GM04503 (cell line): ENCODE measurements at places on chromosomes 16 and 17.

- no peak for DNase-seq
Observed at GRCh38 chr17:48294806-48295361, 135.1 kb downstream of the SKAP1 start.

DNA sequence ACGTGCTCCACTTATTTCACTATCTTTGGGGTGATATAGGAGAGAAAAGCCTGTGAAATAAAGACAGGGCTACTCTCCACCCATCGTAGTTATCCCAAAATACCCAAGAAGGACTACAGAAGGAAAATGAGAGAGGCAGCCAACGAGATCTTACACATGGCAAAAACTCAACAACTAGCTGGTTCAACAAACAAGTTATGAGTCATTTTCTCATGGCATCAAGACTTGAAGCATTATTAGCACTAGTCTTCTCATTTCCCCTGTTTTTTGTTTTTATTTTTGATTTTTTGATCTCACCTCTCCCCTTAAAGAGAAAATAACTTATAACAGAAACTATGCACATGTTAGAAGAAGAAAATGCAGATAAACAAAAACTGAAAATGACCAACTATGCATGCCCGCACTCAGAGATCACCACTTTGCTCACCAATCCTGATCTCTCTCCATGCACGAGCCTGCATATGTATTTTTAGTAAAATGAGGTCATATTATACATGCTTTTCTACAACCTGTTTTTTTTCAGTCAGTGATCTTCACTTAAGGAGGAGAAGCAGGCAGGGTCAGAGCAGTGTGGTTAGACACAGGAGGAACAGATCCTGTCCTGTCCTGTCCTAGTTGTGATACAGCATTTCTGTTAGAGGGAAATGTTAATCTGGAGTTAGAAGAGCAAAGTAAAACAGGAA, 22.8 kb downstream of the FAM117A start:
- no peak for DNase-seq

GRCh38 chr16:67666032-67666551, 458 bp downstream of the ENKD1 start:
- no peak for DNase-seq

DNA sequence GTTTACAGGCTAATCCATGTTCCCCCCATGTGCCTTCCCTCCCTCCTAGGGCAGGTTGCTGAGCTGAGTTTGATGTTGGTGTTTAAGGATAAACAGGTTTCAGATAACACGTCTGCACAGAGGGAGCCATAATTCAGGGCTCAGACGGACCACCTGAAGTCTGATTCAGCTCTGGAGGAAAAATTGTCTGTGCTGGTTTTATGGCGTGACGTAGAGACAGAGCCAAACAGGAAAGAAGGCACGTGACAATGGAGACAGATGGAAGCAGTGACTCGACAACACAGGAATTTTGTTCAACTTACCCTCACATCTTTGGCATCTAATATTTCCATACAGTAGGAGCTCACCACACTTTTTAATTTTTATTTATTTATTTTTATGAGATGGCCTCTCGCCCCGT, 10.7 kb upstream of the USP10 start:
- peak; percentile 86 for DNase-seq

DNA sequence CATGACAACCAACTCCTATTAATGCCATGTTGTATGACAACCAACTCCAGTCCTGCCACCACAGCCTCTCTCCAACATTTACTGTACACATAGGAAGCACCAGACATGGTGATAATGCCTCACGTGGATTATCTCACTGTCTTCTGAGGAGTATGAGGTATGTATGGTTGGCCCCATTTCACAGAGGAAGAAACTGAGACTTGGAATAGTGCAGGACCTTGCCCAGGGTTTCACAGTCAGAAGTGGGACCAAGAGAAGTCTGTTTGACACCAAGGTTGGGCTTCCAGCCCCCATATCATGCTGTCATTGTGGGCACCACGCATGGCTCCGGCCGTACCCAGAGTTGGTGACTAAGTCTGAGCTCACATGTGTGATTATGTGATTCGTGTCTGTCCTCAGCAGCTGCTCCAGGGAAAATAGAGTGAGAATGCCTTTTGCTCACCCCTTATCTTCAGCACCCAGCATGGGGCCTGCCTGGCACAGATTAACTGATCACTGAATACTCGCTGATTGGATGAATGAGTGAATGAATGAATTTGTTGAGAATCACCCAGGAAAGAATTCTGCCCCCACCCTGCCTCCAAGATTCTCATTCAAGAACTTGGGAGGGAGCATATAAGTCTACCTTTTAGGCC, 204.1 kb upstream of the NLRP1 start:
- DNase-seq: no peak

DNA sequence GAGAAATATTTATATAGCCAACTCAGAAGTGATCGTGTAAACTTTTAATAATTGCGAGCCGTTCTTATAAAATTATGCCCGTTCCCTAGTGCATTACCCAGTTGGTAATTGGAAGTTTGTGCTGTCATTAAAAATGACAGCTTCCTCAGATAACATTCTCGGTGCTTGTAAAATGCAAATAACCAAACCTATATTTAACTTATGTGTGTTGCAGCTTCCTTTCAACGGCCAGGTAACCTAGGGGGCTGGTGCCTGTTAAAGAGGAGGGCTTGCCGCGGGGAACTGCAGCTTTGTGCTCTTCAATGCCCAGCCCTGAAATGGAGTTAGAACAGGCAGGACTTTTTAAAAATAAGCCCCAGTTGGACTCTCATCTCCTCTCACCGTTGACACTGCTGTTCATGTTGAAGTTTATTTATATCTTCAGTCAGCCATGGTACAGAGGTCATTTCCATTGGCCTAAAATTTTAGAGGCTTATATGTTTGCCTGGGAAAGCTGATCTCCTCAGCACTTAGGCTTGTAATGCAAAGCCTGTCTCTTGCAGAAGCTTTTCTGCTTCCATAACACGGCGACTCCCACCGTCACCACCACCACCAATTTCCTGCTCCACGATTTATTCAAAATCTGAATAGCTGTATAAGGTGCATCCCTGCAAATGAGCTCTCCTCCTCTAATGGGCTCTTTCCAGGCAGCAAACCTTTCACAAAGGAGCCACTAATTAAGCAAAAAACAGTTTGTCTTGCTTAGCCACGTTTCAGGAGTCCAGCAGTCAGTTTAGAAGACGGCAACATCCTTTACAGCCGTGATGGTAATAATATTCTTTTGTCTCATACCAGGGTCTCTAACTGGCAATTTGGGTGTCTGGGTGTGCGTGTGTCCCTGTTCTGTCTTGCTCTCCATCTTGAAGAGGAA, 74.7 kb downstream of the RPA1 start:
- no peak for DNase-seq

- DNase-seq: no peak
Observed at GRCh38 chr16:71923941-71924690, 28.8 kb downstream of the IST1 start.

DNA sequence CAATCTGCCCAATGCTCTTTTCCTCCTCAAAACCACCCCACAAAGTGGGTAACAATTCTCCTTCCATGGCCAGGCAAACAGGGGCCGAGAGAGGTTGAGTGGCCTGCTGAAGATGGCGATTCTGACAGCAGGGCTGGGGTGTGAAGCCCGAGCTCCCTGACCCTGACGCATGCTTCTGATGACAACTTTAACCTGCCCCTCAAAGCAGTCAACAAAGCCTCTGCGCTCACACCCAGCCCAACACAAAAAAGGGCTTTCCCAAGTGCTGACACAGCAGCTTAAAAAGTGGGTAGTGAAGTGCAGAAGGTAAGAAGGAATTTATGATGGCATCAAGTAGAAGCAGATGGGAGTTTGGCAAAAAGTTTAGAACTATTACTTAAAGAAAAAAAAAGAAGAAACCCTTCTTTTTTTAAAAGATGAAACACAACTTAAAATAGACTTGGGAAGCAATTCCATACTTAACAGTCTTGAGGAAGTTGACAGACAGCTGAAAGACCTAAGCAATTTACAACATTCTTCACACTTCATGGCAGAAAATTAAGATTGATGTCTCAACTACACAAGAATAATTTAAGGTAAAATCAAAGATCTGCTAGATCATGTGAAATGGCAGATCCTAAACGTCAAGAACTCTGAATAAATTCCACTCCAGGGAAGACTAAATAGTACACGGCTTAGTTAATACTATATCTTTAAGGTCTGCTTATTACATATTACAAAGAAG, 133.9 kb downstream of the PARN start:
- no peak for DNase-seq

DNA sequence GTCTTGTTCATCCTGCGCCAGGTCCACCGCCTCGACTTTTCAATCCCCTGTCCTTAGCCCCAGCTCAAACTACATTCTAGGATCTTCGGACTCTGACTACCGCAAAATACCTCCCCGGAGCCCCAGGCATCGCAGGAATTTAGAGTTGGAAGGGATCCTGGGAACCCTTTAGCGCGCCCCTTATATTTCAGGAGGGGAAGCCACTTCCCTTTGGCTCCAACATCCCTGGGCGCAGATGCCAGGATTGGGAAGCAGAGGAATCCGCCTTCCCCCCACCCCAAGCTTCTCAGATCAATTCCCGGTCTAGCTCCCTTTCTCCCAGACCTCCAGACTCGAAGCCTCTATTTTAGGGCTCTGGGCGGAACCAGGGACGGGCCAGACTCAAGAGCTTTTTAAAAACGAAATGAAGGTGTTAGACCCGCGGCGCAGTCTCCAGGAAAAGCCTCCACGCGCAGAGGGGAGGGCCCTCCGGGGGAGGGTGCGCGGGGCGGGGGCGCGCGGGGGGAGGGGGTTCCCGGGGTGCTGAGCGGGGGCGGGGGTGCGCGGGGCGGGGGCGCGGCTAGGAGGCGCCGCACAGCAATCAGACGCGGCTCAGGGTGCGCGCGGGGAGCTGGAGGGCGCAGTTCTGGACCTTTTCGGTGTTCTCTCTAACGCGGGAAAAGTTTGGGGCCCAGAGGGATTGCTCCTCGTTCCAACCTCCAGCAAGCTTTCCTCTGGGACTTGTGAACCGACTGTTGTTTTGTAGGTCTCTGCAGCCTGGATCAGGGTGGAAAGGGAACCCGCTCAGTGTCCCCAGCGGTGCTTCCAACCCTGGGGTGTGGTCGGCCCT, 1.6 kb downstream of the AHSP start:
- no peak for DNase-seq

DNA sequence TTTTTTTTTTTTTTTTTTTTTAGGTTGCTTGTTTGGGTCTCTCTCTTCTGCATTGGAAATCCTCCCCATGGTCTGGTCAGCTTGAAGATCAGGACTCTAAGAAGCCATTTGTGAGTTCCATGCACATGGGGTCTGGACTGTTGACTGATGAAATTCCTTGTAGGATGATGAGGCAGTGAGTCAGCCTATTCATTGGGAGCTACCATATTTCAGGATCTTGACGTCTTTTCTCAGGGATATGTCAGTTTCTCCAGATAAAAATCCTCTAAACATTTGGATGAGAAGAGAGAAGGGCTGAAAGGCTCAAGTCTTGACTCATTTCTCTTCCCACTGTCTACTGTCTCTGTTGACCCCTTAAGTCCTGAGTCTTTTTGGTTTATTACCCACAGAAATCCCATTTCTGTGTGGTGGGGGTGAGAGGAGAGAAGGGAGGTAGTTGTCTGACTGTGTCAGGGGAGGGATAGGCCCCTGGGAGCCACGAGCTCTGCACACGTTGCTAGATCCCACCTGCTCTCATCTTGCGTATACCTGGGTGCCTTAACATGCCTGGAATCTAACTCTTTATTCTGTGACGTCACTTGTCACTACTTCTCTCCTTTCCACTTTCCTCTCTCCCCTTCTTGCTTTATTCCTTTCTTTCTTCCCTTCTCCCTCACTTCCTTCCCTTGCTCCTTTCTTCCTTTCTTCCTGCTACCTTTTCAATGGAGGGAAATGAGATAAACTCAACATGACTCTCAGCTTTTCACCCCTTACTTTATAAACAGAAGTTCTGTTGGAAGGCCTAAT, 333.1 kb upstream of the XYLT1 start:
- peak; percentile 43 for DNase-seq

DNA sequence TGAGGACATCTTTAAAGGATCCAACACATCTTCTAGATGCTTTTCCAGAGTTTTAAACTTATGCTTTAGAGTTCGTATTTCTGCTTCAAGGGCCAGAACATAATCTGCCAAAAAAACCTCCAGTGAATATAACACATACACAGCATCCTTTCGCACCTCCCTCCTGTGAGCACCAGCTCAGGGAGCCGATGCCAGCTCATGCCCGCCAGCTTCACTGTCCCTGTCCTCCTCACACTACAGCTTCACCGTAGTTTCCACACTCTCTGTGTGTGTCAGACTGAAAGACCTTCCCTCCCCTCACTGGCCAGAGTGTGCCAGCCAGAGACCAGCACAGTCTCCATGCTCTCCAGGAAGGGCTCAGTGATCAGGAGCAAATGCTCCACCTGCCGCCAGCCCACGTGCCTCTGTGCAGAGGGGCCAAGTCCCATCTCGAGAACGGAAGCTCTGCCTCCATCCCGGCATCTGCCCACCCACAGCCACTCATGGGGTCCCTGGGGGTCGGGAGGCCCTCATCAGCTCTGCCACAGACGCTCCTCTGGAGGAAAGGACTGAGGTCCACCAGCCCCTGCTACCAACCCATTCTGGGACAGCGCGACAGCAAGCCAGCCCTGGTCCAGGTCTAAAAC, 40.8 kb downstream of the CCDC57 start:
- no peak for DNase-seq

DNA sequence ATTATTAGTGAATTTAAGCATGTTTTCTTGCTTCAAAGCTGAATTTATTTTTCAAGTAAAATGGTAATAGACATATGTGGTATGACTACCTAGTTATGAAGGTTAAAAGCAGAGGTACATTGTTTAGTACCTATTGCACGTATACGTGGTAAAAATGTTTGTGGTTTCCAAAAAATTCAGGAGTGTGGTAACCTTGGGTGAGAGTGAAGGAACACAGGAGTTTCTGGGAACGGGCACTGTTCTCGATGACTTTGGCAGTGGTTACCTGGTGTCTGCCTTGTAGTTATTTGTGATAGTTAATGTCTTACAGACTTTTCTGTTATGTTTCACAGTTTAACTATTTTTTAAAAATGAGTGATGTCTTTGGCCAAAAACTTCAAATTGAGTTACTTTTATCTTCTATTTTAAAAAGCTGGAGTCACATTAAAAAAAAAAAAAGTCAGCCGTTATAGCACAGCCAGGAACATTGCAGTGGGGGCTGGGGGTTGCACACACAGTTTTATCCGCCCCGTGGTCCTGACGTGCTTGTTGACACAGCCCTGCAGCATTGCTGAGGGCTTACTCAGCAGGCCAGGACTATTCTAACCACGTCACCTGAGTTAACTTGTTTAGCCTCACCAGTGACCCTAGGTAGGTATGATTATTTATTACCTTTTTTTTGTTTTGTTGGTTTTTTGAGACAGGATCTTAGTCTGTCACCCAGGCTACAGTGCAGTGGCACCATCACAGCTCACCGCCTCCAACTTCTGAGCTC, 10.9 kb downstream of the JPT2 start:
- no peak for DNase-seq

GRCh38 chr17:67546578-67547527, 169.8 kb downstream of the PITPNC1 start:
- no peak for DNase-seq

DNA sequence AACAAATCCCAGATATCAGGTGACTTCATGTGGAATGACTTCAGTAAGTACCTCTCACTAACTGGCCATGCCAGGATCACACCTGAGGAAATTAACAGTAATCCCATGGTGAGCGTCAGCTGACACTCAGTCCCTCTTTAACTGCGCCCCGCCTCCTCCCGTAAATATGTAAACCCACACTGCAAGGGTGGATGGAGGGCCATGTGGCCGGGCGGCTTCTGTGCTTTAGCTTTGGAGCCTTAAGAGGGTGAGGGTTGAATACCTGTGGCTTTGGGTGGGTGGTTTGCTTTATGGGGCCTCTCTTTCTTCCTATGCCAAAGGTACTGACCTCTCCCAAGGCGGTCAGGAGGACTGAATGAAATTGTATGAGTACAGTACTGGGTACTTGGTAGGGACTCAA, 141.7 kb downstream of the MRM1 start:
- DNase-seq: no peak
